ENCODE measurements at places on chromosomes 5 and 9.

DNA sequence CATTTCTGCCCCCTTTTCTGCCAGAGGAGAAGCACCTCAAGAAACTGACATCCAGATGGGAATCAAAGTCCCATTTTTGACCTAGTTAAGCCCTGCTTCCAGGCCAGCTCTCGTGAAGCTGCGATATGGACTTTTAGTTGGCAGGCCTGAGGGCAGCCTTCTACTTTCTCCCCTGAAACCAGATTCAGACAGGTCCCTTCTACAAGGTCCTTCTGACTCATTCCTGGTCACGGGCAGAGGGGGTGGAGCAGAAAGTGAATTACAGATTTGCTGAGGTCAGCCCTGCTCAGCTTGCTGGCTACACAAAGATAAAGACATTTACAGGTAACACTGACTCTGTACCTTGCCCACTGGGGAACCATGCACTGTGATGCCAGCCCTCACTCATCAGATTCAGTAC lies 52.8 kb upstream of the TUT7 start:
- DNase-seq, result no peak

DNA sequence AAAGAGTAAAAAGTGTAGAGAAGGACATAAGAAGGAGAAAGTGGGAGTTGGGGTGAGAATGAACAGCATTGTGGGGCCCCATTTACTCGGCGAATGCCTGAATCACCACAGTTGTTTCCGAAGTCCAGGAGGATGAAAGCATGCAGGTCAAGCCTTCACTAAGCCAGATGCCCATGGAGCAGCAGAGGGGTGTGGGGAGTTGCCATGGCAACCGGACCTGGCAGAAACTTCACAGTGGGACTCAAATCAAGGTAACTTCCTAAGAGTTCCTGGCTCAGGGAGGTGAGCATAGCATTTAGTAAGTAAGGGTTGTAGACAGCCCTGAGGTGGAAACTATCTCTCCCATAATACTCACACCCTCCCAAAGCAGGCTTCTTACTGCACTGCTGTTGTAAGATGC lies 357.1 kb downstream of the TRIM32 start:
- no peak for DNase-seq

DNA sequence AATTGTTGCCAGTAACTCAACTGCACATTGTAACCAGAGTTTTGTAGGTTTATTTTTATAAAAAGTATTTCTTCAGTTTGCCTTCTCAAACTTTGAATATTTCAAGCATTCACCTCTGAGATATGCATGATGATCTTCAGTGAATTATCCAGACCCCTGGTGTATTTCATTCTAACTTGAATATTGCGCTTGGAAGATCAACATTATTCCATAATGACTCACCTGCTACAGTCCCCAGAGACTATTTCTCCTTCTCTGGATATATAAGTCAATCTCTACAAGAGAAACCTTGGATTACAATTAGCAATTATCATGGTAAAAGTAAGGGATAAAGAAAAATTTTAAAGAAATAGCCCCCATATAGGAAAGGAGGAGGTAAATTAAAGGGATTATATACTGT lies 1041.0 kb downstream of the TLE1 start:
- no peak for DNase-seq

GRCh38 chr9:104861397-104861796 lies 66.6 kb downstream of the ABCA1 start:
- no peak for DNase-seq

- no peak for DNase-seq
Measured at GRCh38 chr9:5479994-5480694, 29.8 kb downstream of the CD274 start.

GRCh38 chr5:111404270-111404769 lies 108.0 kb downstream of the STARD4 start:
- no peak for DNase-seq

GRCh38 chr5:95449460-95449859 lies 58.3 kb downstream of the FAM81B start:
- no peak for DNase-seq

GRCh38 chr5:78245136-78245535 lies 49.4 kb downstream of the AP3B1 start:
- no peak for DNase-seq

GRCh38 chr5:912280-913091 lies 19.8 kb downstream of the TRIP13 start:
- peak; percentile 48 for DNase-seq

- DNase-seq, result no peak
Measured at GRCh38 chr9:133116346-133117231, 4.5 kb downstream of the RALGDS start.

DNA sequence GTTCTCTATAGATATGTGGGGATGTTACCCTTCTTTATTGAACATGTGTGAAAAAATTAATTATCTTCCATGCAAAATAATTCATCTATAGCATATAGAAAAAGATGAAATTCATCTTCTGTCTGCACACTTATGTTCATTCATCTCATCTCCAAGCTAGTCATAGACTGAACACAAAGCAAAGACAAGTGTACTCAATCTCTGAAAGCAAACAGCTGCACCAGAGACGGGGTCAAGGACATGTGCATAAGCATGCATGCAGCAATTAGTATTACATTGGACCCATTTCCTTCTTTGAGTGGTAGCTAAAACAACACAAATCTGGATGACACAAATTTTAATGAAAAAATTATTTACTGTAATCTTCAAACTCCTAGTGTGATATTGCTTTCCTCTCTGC lies 547.0 kb upstream of the COX7C start:
- no peak for DNase-seq

- DNase-seq, result no peak
Measured at GRCh38 chr9:129934041-129934591, 98.9 kb downstream of the USP20 start.

DNA sequence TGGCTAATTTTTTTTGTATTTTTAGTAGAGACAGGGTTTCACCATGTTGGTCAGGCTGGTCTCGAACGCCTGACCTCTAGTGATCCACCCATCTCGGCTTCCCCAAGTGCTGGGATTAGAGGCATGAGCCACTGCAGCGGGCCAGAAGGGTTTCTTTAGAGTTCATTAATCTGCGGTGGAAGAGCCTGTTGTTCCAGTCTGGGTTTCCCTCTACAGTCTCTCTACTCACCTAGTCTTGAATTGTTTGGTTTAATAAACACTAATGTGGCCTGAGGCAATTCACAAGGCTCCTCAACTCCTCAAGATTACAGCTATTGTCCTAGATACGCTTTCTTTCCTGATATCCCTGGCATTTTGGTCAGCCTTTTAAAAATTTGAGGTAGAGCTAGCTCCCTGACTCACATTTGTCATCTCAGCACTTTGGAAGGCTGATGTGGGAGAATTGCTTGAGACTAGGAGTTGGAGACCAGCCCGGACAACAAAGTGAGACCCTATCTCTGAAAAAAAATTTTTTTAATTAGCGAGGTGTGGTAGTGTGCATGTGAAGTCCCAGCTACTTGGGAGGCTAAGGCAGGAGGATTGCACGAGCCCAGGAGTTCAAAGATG lies 4.6 kb upstream of the SAR1B start:
- no peak for DNase-seq

- DNase-seq, result no peak
Measured at GRCh38 chr9:134502809-134503211, 138.8 kb upstream of the COL5A1 start.

DNA sequence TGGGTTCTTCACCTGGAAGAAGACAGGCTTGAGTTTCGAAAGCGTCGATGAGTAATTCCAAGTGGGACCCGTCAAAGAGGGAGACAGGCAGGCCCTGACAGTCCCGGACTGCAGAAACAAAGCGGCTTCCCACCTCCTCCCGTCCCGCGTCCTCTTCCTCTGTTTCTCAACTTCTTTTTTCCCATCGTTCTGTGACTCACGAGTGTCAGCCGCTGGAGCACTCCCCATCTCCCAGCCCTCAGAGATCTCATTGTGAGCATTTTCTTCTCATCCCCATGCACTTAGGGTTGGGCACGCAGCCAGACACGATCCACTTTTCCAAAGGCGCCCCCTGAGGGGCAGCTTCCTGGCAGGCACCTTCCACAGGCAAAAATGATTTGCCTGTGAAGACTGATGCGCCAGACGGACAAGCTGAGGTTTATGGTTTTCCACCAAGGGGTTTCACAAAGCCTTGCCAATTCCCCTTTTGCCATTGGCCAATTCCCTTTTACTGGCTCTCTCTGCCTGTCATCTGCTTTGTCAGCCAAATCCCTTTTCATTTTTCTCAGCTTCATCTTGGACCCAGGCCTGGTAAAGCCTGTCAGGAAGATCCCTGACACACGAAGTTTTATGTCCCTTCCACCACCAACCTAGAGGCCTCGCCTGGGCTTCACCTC lies 86.5 kb upstream of the ANKRD55 start:
- no peak for DNase-seq

GRCh38 chr9:128902351-128903078 lies 18.3 kb upstream of the PHYHD1 start:
- DNase-seq, result peak; percentile 76

- DNase-seq, result no peak
Measured at GRCh38 chr9:27618066-27618465, 44.8 kb upstream of the C9orf72 start.

- DNase-seq, result no peak
Measured at GRCh38 chr5:140882591-140882899, 621 bp downstream of the PCDHA13 start.

DNA sequence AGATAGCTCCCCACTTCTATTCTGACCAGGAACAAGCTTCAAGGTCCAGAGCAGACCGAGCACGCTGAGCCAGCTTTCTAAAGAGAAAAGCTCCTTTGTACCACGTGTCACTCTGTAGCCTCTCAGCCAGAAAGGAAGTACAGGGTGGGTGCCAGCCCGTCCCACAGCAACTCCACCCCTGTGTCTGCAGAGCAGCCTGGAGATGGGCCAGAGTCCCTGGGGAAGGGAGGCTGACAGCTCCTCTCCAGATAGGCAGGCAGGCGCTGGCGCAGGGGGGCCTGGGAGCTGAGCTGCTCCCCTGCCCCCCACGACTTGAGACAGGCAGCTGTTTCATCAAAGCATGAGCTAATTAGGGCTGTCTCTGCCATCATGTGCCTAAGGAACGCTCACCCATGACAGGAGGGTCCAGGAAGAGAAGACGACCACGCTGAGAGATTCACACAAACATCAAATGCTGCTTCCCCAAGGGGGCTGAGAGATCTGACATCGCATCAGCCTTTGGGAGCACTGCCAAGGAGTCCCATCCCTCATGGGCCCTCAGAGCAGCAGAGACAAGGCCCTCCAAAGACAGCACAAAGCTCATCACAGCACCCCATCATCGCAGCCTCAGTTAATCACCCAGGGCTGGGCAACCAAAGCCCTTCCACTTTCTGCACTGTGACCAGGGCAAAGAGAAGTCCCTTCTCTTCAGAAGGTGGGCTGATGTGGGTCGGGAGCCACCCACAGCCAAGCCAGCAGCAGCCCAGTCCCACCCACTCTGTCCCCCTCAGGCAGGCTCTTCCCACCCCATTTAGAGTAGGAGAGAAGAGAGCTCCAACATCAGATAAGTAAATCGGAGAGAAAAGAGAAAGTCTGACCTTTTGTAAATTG lies 78.5 kb upstream of the LRRTM2 start:
- DNase-seq, result no peak

DNA sequence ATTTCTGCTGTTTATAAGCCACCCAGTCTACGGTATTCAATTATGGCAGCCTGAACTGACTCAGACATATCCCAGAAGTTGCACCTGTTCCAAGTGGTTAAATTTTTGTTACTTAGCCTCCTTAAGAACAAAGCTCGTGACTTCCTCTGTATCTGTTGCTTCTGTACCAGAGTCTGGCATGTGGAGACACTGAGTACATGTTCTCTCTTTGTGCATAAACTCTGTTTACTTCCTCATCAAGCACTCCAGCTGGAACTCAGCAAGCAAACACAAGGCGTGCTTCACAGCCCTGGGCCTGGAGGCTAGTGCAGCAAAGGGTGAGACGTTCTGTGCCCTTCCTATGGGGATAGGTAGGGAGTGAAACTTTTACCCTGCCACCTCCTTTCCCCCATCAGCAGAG lies 19.0 kb downstream of the C9orf152 start:
- DNase-seq, result no peak

- DNase-seq, result no peak
Measured at GRCh38 chr5:173727839-173728778, 111.7 kb upstream of the BOD1 start.

DNA sequence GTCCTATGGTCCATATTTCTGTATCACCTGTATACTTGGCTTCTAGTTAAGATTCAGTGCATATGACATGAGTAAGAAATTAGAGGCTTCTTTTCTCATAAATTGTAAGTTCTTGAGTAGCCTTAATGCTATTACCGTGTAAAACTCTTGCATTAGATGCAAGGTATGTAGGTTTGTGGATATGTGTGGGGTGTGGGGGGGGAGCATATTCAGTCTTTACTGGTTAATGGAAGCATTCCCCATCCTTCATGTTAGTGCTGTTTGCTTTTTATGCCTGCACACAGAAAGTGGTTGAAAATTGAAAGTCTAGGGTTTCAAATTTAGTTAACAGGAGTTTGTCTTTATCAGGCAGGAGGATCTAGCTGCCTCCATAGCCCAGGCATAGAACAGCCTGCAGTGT lies 16.1 kb downstream of the RAI14 start:
- no peak for DNase-seq

DNA sequence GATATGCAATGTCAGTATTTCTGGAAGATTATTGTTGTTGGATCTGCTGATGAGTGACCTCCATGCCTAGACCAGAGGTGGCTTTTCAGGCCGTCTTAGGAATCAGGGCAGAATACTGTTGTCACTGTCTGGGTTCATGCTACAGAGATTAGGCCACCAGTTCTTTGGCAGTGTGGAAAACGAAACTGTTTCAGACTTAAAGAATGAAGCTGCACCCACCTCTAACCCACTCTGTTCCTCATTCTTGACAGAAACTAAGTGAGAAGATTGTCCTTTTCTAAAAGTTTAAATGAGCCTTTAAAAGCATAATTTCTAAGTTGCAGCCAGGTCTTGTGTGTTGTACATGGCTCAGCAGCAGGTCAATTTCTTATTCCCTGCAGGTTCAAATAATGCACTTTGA lies 444.3 kb downstream of the ENC1 start:
- DNase-seq, result no peak

GRCh38 chr9:130470269-130470668 lies 25.5 kb downstream of the ASS1 start:
- DNase-seq, result no peak

DNA sequence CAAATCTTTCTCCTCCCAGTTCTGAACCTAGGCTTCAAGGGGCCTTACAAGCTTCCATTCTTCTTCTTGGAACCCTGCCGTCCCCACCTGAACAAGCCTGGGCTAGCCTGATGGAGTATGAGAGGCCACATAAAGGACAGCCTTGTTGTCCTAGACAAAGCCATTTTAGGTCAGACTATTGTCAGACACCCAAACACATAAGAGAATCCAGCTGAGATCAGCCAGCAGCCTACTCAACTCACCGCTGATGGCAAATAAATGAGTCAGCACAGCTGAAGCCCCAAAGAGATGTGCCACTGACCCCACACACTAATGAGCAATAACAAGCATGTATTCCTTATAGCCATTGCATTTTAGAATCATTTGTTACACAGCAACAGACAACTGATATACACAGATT lies 33.8 kb downstream of the SVEP1 start:
- no peak for DNase-seq
